Type B pancreatic cell (in vitro differentiated cells): ENCODE measurements at places on chromosomes 1 and 21. TPM values are rescaled to one million over a fixed set of nuclear protein-coding genes. Genes with fewer than 3 reads are reported as not detected.

- H3K27ac ChIP-seq = peak overlapping the region; percentile 51
- DNase-seq = no peak
- no peaks in the 10 kb centered on the region for H3K4me1 ChIP-seq
- H3K27me3 ChIP-seq = peaks cover 8% of the 10 kb centered on the region
- no peak overlapping the region for H3K4me3 ChIP-seq
These were observed 29.2 kb upstream of the PKP1 start for GRCh38 chr1:201253906-201254624.

GRCh38 chr1:48246727-48247126, 24.2 kb downstream of the SLC5A9 start:
- H3K27ac ChIP-seq = no peak overlapping the region
- no peak for DNase-seq
- H3K4me1 ChIP-seq = no peaks in the 10 kb centered on the region
- no peaks in the 10 kb centered on the region for H3K36me3 ChIP-seq
- no peak overlapping the region for H3K4me3 ChIP-seq
- no peaks in the 10 kb centered on the region for H3K27me3 ChIP-seq

DNA sequence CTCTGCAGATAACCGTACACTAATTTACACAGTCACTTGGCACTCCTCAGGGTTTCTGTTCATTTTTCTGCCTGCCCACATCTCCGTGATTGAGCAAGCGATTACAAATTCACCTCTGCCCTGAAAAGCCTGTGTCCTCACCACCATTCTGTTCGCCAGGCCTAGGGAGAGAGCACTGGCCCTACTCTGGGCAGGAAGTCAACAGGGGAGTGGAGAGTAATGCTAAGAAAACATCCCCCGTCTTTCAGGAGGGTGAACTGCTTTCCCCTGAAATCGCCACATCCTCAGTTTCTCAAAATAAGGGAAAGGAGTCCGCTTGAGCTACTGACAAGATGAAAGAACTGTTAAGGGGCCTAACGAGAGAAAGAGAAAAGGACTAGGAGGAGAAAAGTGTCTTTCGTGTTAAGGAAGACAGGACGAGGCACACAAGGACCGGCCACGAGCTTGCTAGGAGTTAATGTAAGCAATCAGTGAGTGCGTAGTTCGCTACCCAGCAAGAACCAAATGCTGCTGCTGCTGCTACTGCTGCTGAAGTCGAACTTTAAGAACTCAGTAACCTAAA, 632 bp downstream of the PEX19 start:
- H3K27me3 ChIP-seq = no peaks in the 10 kb centered on the region
- peak overlapping the region; percentile 100 for H3K4me3 ChIP-seq
- peaks cover 27% of the 10 kb centered on the region for H3K4me1 ChIP-seq
- peak overlapping the region; percentile 96 for H3K27ac ChIP-seq

The GPR25 gene
- total RNA-seq = not detected in 2 replicates

DNA sequence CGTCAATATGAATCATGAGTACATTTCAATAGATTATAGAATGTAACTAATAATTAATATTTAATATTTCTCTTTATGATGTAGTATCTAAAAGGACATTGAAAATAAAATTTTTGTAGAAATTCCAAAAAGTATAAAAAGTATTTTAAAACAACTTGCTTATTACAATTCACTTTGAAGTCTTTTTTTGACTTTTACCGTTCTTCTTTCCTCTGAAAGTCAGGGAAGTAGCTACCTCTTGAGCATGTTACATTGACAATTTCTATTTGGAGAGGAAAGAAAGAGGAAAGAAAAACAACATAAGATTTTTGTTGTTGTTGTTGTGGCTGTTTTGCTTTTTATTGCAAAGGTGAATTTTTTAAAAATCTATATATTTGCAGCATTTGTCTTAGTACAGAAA, 1.3 kb downstream of the PTPRC start:
- no peak overlapping the region for H3K4me3 ChIP-seq
- H3K27ac ChIP-seq = no peak overlapping the region
- no peak for DNase-seq
- no peaks in the 10 kb centered on the region for H3K36me3 ChIP-seq
- H3K27me3 ChIP-seq = no peaks in the 10 kb centered on the region
- no peaks in the 10 kb centered on the region for H3K4me1 ChIP-seq

The SMIM12 gene
- total RNA-seq = 39.0 and 45.6 TPM in 2 replicates

- H3K27me3 ChIP-seq = no peaks in the 10 kb centered on the region
- peak overlapping the region; percentile 100 for H3K27ac ChIP-seq
- H3K4me1 ChIP-seq = peaks cover 53% of the 10 kb centered on the region
- peak overlapping the region; percentile 87 for H3K4me3 ChIP-seq
These were observed 55.7 kb upstream of the SYNC start for GRCh38 chr1:32758177-32758794.

The TCEA3 gene
- total RNA-seq = 8.8 and 9.2 TPM in 2 replicates

The CD5L gene
- total RNA-seq = not detected in 2 replicates

The SPRR4 gene
- total RNA-seq = not detected in 2 replicates

GRCh38 chr1:97538113-97538512, 382.7 kb downstream of the DPYD start:
- DNase-seq = no peak
- H3K36me3 ChIP-seq = no peaks in the 10 kb centered on the region
- peaks cover 7% of the 10 kb centered on the region for H3K27me3 ChIP-seq
- no peak overlapping the region for H3K27ac ChIP-seq

DNA sequence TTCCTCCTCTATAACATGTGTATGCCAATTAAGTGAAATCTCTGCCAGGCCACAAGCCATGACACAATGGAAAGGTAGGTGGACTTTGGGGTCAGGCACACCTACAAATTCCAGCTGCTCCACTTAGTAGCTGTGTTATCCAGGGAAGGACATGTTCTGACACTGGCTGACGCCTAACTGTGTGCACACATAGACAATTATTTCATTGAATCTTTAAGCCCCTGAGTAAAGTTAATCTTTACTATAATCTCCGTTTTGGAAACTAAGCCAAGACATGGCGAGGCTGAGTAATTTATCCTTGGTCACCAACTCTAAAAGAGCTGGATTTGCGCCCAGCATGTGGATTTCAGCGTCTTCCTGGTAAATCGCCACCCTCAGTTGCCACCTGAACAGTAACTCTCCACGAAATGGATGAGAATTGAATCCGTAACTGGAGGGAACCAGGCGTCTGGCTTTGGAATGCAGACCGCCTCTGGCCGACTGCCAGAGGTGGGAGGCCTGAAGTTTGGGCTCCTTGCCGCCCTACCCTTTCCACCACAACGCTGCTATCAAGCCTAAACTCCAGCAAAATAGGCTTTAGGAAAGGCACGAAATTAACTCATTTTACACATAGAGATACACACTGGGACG, 888 bp upstream of the SNRPE start:
- H3K27ac ChIP-seq = peak overlapping the region; percentile 99
- no peaks in the 10 kb centered on the region for H3K27me3 ChIP-seq
- peaks cover 21% of the 10 kb centered on the region for H3K4me1 ChIP-seq
- peaks cover 23% of the 10 kb centered on the region for H3K36me3 ChIP-seq
- H3K4me3 ChIP-seq = peak overlapping the region; percentile 98

The CD2 gene
- total RNA-seq = 0.17 TPM in 1 of 2 replicates, not detected in the other

The RNF223 gene
- 1.2 and 2.5 TPM in 2 replicates for total RNA-seq

- no peak for DNase-seq
- no peaks in the 10 kb centered on the region for H3K36me3 ChIP-seq
- H3K4me3 ChIP-seq = peak overlapping the region; percentile 93
- H3K27me3 ChIP-seq = no peaks in the 10 kb centered on the region
- peaks cover 37% of the 10 kb centered on the region for H3K4me1 ChIP-seq
These were observed 1.3 kb upstream of the DNAJC16 start for GRCh38 chr1:15525050-15526020.

DNA sequence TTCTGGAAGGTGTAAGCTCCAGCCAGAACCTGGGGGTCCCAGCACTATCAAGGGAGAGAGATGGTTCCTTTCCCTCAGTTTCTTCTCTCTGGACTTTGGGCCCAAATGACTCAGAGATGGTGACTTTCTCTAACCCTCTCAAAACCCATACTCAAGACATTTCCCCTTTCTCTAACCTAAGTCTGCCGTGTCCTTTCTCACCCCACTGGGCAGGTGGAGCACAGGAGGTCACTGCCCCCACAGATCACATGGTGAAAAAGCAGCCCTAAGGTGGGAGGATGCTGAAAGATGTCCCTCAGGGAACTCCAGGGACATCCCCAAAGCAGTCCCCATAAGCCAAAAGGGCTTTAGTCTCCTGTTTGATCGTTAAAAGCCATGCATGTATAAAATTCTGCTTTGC, 173.7 kb downstream of the HIVEP3 start:
- H3K27ac ChIP-seq = no peak overlapping the region
- peaks cover 5% of the 10 kb centered on the region for H3K27me3 ChIP-seq
- peaks cover 5% of the 10 kb centered on the region for H3K4me1 ChIP-seq
- no peaks in the 10 kb centered on the region for H3K36me3 ChIP-seq
- DNase-seq = no peak

GRCh38 chr1:58447886-58448285, 98.6 kb downstream of the OMA1 start:
- peaks cover 18% of the 10 kb centered on the region for H3K4me1 ChIP-seq
- H3K4me3 ChIP-seq = no peak overlapping the region
- H3K27me3 ChIP-seq = no peaks in the 10 kb centered on the region
- DNase-seq = no peak
- no peaks in the 10 kb centered on the region for H3K36me3 ChIP-seq

DNA sequence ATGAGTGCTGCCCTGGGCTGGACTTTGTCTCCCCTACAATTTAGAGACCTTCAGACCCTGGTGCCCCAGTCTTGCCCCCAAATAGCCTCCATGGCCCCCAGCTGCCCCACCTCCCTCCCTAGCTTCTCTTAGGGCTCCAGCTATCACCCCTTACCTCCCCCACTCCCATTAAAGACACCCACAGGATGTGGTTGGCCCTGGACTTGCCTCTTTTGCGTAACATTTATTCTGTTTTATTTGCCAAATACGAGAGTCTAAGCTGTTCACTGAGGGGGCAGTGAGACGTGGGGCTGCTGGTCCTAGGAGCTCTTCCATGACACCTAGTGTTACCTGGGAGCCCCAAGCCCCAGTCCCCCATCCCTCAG, 4.5 kb downstream of the ZC3H12A start:
- H3K27me3 ChIP-seq = peaks cover 2% of the 10 kb centered on the region
- H3K36me3 ChIP-seq = no peaks in the 10 kb centered on the region
- H3K4me3 ChIP-seq = peak overlapping the region; percentile 67
- peaks cover 9% of the 10 kb centered on the region for H3K4me1 ChIP-seq
- H3K27ac ChIP-seq = peak overlapping the region; percentile 90
- no peak for DNase-seq

The ORC1 gene
- 6.5 and 14.8 TPM in 2 replicates for total RNA-seq

DNA sequence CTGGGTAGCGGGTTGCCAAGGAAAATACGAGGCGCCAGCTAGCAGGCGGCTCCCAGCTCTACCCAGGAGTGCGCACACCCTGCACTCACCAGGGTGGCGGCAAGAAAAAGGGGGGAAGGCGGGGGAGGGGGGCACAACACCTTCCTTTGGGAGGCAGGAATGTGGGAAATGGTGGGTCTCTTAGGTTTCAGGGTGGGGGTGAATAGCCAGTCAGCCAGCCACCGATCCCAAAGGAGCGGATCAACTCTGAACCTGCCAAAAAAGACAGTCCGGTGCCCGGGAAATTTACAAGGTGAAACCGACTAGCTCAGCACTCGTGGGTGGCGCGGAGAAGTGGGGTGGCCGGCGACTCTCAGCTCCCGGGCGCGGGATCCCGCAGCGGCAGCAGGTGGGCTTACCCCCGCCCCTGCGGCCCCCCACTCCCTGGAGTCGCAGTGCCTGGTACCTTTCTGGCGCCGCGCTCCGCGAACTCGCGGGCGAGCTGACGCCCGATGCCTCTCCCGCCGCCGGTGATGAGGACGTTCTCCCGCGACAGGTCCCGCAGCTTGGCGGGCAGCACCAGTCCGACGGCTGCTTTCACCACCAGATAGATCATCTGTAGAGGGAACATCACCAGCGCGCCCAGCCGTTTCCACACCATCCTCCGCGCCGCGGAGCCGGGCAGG, 1.2 kb downstream of the DHRS3 start:
- H3K27me3 ChIP-seq = peaks cover 2% of the 10 kb centered on the region
- H3K4me3 ChIP-seq = peak overlapping the region; percentile 99
- peak overlapping the region; percentile 98 for H3K27ac ChIP-seq
- H3K4me1 ChIP-seq = peaks cover 52% of the 10 kb centered on the region
- peaks cover 30% of the 10 kb centered on the region for H3K36me3 ChIP-seq
- DNase-seq = no peak

DNA sequence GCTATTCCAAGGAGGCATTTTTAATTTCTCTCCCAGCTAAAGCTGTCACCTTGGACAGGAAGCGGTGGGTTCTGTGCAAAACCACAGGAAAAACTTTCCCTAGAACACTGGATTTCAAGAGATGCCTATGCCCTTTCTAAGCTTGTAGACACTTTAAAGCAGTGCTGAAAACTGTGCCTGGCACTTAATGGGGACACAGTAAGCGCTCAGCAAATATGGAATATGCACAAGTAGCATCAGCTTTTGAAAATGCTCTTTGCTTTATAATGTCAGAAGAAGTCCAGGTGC, 50.9 kb upstream of the TARBP1 start:
- H3K4me1 ChIP-seq = peaks cover 84% of the 10 kb centered on the region
- no peak for DNase-seq
- H3K27ac ChIP-seq = peak overlapping the region; percentile 64
- no peaks in the 10 kb centered on the region for H3K36me3 ChIP-seq
- no peak overlapping the region for H3K4me3 ChIP-seq

DNA sequence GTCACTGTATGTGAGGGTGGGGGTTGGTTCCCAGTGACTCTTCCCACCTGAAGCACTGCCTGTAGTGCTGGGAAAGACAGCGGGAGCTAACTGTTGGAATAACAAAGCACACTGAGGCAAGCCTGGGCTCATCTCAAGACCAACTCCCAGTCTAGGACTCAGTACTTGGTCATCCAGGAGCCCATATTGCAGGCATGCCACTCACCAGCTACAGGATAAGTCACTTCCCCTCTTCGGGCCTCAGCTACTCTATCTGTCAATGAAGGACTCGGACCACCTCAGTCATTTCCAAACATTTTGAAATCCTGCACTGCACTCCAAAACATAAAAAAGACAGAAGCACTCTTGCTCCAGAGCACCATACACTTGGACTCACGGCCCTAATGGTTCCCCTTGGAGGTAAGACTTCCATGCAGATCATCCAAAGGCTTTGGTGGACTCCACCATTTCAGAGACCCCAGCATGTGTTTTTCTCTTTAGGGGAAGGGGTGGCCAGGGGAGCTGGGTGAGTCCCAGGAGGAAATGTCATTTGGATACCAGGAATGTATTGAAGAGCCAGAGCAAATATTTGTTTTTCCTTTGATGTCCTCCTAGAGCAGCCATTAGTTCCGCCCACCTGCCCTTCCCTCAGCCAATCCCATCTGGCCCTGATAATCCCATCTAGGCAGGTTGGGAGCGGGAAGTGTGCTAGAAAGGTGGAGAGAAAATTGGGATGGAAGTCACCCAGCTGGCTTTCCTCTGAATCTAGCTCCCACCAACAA, 3.1 kb downstream of the NUAK2 start:
- no peak for DNase-seq
- H3K27me3 ChIP-seq = peaks cover 6% of the 10 kb centered on the region
- H3K27ac ChIP-seq = peak overlapping the region; percentile 76

GRCh38 chr1:56477164-56478111, 101.9 kb downstream of the PLPP3 start:
- no peak for DNase-seq
- H3K4me3 ChIP-seq = peak overlapping the region; percentile 87
- H3K27me3 ChIP-seq = peaks cover 9% of the 10 kb centered on the region

GRCh38 chr1:145824499-145824842, 471 bp downstream of the POLR3C start:
- no peaks in the 10 kb centered on the region for H3K27me3 ChIP-seq
- peaks cover 6% of the 10 kb centered on the region for H3K4me1 ChIP-seq
- DNase-seq = no peak
- peaks cover 30% of the 10 kb centered on the region for H3K36me3 ChIP-seq
- H3K4me3 ChIP-seq = peak overlapping the region; percentile 97
- peak overlapping the region; percentile 98 for H3K27ac ChIP-seq

The TSSK3 gene
- 2.1 and 3.8 TPM in 2 replicates for total RNA-seq
